SW 1271 (cell line): ENCODE measurements at places on chromosomes 12 and 14.

- DNase-seq: no peak
These were observed 47.5 kb downstream of the IFT81 start for GRCh38 chr12:110171636-110172035.

GRCh38 chr12:66453844-66454243 lies 151.6 kb downstream of the HELB start:
- no peak for DNase-seq

DNA sequence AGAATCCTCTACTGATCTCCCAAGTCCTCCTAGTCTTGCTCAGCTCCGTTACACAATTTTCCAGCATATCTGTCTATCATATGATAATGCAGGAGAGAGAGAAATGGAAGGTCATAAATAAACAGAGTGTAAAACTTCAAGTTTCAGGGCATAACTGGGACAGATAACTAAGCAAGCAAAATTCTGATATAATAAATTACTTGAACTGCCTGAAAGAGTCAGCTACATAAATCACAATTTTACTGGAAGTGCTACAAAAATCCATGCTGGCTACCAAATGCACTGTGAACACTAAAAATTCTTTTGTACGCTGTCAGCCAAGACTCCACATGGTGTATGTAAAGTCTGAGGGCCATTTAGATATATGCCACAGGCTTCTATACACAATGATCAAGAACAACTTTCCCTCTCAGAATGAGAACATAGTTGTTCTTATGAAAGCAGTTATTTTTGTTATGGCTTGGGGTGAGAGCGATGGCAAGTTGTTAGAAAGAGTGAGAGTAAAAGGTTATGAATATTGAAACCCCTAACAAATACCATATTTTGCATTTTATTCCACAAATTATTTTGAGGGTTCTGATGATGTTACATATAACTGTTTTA lies 41.1 kb downstream of the GRIP1 start:
- no peak for DNase-seq

DNA sequence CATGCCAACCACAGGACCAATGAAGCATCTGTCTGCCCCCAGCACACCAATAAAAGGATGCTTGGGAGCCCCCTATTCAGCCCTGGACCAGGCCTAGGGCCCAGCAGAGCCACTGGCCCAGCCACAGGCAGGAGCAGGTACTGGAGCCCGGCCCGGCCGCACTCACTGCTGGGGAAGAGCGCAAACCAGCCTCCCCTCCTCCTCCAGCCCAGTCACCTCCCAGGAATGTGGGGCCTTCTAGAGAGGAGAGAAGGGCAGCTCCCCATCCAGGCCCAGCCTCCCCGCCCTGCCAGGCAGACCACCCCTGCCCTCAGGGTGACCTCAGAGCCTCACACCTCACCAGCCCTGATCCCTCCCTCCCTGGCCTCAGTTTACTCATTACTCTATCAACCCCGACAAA lies 56.2 kb downstream of the CCNK start:
- DNase-seq: peak; percentile 33

GRCh38 chr12:129002427-129002826 lies 149.1 kb downstream of the GLT1D1 start:
- DNase-seq: no peak
